Tibial artery (tissue), 4 donors: ENCODE measurements at places on chromosomes 7 and 10.

DNA sequence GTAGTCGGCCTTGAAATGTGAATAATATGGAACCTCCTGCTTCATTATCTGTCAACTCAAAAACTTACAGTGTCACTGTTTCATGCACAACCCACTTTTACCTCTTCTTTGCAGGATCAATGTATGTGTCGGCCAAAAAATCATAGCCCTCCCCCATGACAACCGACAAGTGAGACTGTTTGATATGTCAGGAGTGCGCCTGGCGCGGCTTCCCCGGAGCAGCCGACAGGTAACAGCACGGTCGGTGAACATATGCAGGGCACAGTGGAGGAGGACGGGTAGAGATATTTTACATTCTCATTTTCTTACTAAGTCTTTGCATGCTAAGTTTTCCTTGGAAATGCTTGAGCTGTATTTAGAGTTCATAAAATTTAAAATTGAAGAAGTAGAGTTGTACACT, 68.6 kb downstream of the WDR37 start:
- no peak for DNase-seq

DNA sequence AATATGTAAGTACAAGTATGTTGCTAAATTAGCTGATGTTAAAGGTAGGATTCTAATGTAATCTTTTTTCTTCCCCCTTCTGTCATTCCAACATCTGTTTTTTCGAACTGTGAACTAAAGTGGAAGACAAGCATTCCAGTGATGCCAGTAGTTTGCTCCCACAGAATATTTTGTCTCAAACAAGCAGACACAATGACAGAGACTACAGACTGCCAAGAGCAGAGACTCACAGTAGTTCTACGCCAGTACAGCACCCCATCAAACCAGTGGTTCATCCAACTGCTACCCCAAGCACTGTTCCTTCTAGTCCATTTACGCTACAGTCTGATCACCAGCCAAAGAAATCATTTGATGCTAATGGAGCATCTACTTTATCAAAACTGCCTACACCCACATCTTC, 62.7 kb downstream of the WAC start:
- DNase-seq = no peak

DNA sequence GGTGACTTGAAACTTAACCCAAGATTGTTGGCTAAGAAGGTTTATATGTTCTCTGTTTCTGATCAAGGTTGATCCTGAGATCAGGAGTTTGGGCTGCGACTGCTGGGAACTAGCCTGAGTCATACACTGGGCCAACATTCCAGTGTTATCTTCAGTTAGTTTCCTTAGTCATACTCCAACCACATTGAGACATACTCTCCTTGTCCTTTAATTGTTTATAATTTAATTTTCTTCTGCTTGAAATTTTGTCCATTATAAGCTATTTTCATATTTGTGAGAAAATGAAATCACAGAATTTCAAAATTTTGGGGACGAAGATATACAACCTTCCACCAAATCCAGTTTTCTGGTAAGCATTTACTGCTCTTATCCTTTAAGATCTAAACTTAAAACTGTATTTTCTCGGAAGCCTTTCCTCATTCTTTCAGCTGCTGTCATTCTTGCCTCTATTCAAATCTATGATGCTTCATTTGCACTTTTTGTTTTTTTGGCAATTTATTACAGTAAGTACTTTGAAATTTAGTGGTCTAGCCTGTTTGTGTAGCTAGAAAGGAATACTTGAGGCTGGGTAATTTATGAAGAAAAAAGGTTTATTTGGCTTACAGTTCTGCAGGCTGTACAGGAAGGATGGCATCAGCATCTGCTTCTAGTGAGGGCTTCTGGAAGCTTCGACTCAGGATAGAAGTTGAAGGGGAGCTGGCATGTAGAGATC, 63.4 kb upstream of the POT1 start:
- DNase-seq = peak; percentile 23

GRCh38 chr7:39127058-39127457, 149.3 kb downstream of the POU6F2 start:
- no peak for DNase-seq

GRCh38 chr7:30433082-30433481, 45.5 kb downstream of the NOD1 start:
- peak; percentile 76 for DNase-seq

- DNase-seq = peak; percentile 80
Observed at GRCh38 chr10:110208614-110209453, 1.4 kb downstream of the MXI1 start.

GRCh38 chr7:30886608-30887011, 25.0 kb upstream of the AQP1 start:
- DNase-seq = no peak

- no peak for DNase-seq
Observed at GRCh38 chr10:48336978-48337599, 30.6 kb downstream of the MAPK8 start.

DNA sequence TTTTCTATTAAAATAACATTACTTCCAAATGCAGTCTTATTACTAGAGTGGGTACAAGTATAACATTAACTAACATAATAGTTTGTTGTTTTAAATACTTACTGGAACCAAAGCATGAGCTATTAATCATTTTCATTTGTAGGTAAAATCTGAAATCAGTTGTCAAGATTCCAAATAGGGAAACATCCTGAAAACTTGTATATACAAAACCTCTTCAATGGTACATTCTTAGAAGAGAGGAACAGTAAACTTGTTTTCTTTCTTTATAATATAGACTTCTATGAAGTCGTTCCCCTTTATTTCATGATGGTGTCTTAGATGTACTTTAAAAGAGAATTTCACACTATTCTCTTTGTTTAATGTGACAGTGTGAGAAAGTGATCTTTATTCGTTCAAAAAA, 85.9 kb downstream of the VTI1A start:
- DNase-seq = no peak

DNA sequence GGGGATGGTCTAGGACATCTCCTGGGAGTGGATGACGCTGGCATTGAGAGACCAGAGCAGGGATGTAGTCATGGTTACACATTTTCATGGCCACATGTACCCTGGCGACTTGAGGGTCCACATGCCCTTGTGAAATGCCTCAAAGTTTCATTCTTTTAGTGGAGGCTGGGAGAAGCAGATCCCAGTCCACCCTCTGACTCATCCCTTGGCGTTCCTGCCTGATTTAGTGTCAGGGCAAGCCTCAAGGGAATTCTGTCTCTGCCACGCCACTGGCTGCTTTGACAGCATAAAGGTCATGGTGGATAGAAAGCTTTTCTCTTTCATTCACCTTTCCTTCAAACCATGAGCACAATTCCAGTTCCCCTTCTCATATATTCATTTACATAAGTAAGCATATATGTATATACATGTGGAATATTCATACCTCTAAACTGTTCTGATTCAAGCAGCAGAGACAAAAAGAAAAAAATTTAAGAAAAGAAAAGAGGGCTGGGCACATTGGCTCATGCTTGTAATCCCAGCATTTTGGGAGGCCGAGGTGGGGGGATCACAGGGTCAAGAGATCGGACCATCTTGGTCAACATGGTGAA, 21.8 kb upstream of the KIF5B start:
- peak; percentile 33 for DNase-seq

GRCh38 chr7:148395990-148396716, 194.4 kb upstream of the C7orf33 start:
- no peak for DNase-seq

DNA sequence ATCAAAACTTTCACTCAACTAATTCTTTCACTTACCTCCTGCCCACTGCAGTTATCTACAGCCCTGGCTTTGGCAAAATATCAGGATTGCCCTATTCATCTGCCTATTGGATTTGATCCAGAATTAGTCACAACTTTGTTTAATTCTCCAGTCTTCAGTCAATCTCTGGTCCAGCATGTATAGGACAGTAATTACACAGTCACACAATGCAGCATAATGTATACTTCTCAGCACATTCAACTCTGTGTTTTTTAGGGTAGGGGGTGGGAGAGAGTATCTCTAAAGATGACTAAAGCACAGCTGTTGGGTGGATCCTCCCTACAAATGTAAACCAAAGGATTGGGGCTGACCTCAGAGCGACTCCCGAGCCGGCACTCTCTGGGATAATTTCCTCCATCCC, 17.7 kb upstream of the NRP1 start:
- no peak for DNase-seq

GRCh38 chr10:89427629-89428028, 13.3 kb downstream of the IFIT5 start:
- no peak for DNase-seq

- no peak for DNase-seq
Observed at GRCh38 chr10:47450442-47450841, 33.5 kb downstream of the ANXA8 start.

DNA sequence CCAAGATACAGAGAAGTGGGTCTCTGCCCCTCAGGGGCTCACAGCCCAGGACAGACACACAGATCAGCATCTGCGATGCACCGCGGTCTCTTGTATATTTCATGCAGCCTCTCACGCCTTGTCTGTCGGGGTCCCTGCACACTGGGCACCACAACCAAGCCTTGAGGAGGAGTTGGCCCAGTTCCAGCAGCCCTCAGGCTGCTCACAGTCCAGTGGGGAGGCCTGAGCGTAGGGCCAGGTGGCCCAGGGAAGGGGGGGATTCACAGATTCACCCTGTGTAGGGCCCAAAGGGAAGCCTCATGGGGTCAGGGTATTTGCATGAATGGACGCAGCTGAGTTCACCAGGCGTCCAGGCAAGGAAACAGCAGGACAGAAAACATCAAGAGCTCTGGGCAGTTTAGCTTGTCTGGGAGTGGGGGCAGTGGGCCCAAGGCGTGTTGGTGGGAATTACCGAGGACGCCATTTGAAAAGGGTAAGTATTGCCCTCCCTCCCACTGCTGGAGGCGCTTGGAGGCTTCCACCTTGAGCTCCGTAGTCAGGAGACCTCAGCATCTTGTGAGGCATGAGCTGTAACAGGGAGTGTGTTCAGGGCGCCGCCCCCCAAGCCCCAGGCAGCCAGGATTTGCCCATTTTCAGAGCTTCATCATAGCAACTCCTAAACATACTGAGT, 129.1 kb upstream of the CHST15 start:
- DNase-seq = no peak

- no peak for DNase-seq
Observed at GRCh38 chr10:129047600-129047999, 419.4 kb upstream of the MGMT start.

GRCh38 chr7:32177232-32177631, 107.0 kb upstream of the PDE1C start:
- no peak for DNase-seq

GRCh38 chr7:7103343-7104313, 78.7 kb upstream of the C1GALT1 start:
- DNase-seq = no peak

GRCh38 chr10:132650611-132651250, 113.1 kb downstream of the INPP5A start:
- peak; percentile 54 for DNase-seq
